ENCODE measurements at places on chromosomes 7 and 10. TPM values are rescaled to one million over a fixed set of nuclear protein-coding genes. Genes with fewer than 3 reads are reported as not detected.

HGF gene
- 0.06 TPM for polyA plus RNA-seq

ANKRD30A gene
- polyA plus RNA-seq, result 1.0 TPM

MSS51 gene
- 0.47 TPM for polyA plus RNA-seq

GRCh38 chr10:108905171-108905570 lies 1018.1 kb downstream of the XPNPEP1 start:
- no peak for DNase-seq

- no peak for DNase-seq
Observed at GRCh38 chr7:55026867-55027490, 8.2 kb downstream of the EGFR start.

Measured in A549 (cell line).